ENCODE measurements at places on chromosomes 3 and 15. TPM values are rescaled to one million over a fixed set of nuclear protein-coding genes. Genes with fewer than 3 reads are reported as not detected.

TJP1 gene
- 79.1 TPM for total RNA-seq

SSUH2 gene
- total RNA-seq = not detected

C3orf20 gene
- total RNA-seq = not detected

C3orf80 gene
- total RNA-seq = 0.05 TPM

NTRK3 gene
- total RNA-seq = not detected

LCTL gene
- not detected for total RNA-seq
